Smooth muscle cell of the pulmonary artery (primary cell): ENCODE measurements at places on chromosomes 4 and X. TPM values are rescaled to one million over a fixed set of nuclear protein-coding genes. Genes with fewer than 3 reads are reported as not detected.

FAT1 gene
- total RNA-seq, result 538 and 677 TPM in 2 replicates

TDO2 gene
- total RNA-seq, result 0.39 and 0.86 TPM in 2 replicates

ACOT9 gene
- 39.7 and 40.5 TPM in 2 replicates for total RNA-seq

MAGEA2 gene
- not detected in 2 replicates for total RNA-seq
